ENCODE measurements at places on chromosomes 6 and 20.

DNA sequence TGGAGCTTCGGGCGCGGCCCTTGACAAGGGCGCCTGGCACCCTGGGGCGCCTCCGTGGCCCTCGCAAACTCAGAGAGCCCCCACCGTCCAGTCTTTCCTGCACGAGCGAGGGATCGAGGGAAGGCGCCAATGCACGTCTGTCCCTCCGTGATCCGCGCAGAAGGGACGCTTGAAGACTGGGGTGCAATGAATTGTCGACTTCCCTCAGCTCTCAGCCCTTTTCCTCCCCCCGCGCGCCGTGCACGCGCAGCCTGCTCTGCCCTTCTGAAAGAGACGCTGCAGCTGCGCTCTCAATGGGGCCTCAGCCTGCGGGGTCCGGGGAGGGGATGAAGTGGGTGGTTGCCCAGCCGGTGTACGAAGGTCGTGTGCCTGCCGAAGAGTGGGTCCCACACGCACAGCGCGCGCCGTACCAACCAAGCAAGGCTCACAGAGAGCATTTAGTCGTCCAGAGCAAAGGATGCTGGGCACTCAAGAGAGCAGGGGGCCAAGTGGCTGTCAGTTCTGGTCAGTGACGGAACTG, 5.5 kb upstream of the SOX4 start:
- DNase-seq, result no peak

- no peak for DNase-seq
Observed at GRCh38 chr20:24790746-24791283, 158.3 kb upstream of the CST7 start.

DNA sequence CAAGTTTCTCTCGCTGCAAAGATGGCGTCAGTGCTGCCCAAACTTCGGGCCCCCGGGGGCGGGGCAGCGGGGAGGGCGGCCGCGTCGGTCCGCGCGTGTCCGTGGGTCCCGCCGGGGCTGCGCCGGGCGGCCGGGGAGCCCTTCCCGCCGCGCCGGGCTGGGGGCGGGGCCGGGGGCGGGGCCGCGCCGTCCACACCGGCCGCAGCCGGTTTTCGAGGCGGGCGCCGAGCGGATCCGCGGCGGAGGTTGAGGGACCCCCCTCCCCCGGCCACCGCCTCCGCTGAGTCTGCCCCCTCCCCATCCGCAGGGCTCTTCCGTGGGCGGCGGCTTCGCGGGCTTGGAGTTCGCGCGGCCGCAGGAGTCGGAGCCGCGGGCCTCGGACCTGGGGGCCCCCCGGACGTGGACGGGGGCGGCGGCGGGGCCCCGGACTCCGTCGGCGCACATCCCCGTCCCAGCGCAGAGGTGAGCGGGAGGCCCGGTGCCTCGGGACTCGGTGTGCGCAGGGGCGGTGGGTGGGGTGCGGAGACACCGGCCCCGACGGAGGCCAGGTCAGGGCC, 572 bp downstream of the SLC2A4RG start:
- DNase-seq, result peak; percentile 32

DNA sequence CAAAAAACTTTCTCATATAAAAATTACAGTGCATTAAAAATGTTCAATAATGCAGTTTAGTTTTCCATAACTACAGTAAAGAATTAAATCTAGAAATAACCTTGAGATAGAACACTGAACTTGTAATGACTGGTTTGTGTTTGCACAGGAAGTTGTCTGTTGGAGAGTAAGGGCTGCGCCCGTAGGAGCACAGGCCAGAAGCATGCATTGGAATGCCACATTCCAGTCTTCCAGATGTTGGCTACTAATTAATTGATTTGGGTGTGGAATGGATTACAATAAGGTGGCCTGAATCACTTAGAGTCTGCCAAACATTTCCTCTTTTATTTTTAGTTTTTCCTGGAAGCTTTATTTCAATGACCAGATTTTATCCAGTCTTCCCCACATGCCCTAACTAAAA, 582.6 kb upstream of the MMS22L start:
- DNase-seq, result no peak

DNA sequence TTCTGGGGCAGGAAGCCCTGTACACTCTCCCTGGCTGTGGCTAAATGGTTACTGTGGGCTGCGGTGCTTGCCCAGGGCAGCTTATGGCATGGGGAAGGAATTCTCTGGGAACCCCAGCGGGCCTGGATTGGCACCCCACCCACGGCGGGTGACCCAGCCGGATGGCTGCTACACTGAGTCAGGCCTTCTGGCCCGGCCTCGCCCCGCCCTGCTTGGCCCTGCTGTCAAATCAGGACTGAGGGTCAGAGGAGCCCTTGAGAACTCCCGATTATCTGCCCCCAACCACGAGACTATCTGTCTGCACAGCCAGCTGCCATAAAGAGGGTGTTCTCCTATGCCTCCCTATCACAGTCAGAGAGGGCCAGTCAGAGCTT, 7.3 kb upstream of the ITPR3 start:
- no peak for DNase-seq

- no peak for DNase-seq
Observed at GRCh38 chr6:94130478-94130877, 711.1 kb upstream of the EPHA7 start.

DNA sequence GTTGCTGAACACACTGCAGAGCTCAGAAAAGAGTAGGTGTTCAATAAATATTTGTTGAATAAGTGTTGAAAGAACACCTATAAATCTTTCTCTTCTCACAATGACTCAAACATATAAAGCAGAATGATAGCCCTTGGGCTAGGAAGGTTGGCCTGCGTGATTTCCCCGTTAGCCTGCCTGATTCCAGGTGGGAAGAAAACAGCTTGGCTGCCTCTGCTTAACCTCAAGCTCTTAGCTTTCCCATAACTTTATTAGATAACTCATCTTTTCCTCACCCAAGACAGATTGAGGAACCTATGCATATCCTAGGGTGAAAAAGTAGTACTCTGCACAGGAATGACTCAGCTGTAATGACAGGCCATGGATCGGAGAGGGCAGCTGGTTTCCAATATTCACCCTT, 300.3 kb upstream of the ID4 start:
- DNase-seq, result no peak

DNA sequence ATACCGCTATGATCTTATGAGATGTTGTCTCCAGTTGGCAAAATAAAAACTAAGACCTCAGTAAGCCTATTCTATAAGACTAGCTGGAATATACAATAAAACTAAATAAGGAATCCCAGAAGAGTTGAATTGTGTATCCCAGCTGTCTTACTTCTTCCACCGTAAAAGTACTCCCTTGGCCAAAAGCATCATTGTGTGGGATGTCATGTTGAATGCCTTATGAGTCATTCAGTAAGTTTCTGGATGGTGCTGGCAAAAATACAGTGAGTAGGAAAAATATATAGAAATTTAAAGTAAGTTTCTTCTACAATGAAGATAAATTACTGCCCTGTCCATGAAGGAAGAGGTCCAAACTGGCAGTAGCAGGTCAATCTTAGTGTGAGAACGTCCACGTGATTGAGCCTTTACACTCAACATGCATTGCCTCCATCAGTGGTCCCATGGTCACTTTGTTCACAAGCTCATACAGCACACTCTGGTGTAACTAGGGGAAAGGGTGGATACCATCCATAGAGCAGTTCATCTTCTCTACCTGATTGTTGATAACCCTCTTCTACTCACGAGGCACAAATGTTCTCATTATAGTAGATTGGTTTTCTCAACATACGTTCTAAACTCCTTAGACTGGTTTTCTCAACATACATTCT, 13.7 kb upstream of the ZNF318 start:
- no peak for DNase-seq

DNA sequence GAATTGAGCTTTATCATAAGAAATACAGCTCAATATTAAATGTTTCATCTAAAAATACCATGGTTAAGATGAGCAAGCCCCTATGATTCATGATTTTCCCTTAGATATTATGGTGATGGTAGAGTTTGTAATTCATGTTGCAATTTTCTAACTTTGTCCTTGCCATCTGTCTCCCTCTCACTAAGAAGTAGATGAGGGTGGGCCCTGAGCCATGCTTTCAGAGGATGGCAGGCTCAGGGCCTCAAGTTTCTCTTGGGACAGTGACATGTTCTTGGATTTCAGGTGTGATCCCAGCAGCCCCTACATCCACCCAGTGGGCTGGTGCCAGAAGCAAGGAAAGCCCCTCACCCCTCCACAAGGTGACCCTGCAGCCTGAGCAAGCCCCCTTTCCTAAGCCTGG, 25.6 kb downstream of the L3MBTL1 start:
- DNase-seq, result no peak

GRCh38 chr6:156984178-156984738, 207.1 kb downstream of the ARID1B start:
- no peak for DNase-seq

GRCh38 chr6:80210618-80211017, 104.1 kb downstream of the BCKDHB start:
- DNase-seq, result no peak

DNA sequence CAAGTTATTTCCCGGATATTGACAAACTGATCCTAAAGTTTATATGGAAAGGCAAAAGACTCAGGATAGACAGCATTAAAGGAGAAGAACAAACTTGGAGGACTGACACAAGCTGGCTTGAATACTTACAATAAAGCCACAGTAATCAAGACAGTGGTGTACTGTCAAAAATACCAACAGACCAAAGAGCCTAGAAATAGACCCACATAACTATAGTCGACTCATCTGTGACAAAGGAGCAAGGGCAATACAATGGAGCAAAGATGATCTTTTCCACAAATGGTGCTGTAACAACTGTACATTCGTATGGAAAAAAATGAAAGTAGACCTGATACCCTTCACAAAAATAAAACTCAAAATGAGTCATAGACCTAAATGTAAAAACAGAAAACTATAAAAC, 46.0 kb downstream of the ABHD12 start:
- no peak for DNase-seq

DNA sequence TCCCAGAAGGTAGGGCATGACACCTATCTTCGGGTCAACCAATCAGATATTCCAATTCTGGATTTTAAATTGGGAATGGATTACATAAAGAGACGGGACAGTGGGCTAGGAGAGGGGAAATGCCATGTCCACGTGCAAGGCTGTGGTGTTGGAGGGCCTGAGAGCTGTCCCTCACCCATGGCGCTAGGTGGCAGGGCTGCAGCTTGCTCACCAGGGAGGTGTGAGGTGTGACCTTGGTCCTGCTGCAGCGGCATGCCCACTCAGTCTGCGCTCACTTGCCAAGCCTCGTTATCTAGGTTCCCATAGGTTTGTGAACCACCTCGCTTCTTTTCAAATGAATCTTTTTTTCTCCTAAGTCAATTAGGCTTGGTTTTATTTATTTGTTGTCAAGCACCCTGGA, 19.4 kb upstream of the CST3 start:
- DNase-seq, result no peak

DNA sequence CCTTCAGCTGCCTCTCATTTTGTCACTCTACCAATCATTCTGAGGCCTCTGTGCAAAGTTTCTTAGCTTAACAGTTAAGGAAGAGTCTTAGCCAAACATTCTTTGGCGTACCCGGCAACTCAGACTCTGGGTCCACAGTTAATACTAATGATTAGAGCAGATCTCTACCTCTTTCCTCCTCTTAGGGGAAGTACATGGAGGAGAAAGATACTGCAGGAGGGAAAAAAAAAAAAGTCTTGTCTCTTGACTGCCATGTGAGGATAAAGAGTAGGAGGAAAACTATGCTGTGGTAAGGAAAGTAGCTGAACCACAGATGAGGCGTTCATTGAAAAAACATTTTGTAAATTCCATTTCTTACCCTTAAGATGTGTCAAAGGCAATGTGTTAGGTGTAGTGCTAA, 44.0 kb upstream of the MARCKS start:
- DNase-seq, result no peak

DNA sequence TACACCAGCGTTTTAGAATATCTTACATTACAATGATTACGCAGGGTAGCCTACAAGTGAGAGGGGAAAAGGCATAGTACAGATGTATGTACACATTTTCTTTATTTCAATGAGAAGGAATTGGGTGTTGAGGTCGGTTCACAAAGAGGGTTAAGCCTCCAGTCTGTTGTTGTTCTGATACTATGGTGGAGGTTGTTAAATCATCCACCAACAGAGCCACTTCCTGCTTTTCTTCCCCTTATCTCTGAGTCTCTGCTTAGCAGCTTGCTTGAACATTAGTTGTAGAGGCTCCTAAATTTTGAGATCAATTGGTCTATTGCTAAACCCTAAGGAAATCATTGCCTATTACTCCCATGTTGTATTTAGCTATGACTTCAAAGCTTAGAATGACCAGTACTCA, 7.3 kb downstream of the RGS17 start:
- no peak for DNase-seq

GRCh38 chr20:955111-955510, 39.0 kb upstream of the ANGPT4 start:
- no peak for DNase-seq

DNA sequence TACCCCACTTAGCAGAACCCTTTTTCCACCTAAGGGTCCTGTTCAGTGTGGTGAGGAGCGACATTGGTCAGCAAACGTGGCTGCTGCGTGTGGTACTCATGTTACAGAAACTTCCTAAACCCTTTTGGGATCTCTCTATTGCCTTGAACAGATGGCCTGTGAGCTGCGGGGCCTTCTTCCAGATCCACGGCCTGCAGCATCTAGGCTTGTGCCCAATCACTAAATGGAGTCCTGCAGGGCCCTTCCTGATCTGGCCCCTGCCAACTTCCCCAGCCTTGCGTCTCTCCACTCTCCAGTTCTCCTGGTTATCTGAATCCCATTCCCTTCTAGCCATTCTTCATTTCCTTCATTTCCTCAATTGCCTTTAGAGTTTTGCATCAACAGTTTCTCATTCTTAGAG, 85.6 kb downstream of the PDE7B start:
- DNase-seq, result no peak

- peak; percentile 28 for DNase-seq
Observed at GRCh38 chr6:37171201-37171969, 1.4 kb downstream of the PIM1 start.

- no peak for DNase-seq
Observed at GRCh38 chr6:122140031-122140430, 259.4 kb upstream of the HSF2 start.

GRCh38 chr20:15248618-15249395, 911.4 kb upstream of the FLRT3 start:
- DNase-seq, result no peak

DNA sequence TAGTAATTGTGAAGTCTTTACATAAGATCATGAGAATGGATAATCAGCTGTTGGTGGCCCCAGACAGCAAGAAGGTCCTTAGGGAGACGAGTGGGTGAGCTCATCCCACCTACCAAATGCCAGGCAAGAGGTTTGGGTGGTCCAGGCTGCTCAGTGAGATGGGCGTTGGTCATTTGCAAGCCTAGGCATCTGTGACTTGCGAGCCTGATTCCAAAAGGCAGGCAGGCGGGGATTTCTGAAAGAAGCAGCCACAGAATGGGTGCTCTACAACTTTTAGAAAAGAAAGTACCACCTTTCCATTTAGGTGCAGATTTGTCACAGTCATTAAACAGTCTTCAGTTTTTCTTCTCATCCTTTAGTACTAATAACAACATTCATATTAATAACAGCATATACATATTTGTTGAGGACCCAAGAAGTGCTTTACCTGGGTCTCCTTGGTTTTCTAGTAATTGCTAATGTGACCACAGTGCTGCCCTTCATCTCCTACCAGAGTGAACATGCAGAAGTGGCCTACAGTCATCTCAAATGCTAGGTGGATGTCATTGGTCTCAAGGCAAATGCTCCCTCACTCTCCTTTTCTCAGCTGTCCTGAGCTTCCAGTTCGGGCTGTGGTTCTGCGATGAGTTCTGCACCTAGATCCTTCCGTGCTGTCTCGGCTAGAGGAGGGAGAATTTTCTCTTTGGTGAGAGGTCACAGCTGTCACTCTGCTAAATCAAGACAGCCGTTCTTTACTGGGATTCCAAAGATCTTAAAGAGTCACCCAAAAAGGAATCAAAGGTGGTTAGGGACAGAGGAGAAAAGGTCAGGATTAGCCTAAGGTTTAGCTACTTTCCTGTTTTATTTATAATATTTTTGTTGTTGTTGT, 2.7 kb downstream of the WRNIP1 start:
- DNase-seq, result no peak
